ENCODE measurements at places on chromosomes 5 and 9.

DNA sequence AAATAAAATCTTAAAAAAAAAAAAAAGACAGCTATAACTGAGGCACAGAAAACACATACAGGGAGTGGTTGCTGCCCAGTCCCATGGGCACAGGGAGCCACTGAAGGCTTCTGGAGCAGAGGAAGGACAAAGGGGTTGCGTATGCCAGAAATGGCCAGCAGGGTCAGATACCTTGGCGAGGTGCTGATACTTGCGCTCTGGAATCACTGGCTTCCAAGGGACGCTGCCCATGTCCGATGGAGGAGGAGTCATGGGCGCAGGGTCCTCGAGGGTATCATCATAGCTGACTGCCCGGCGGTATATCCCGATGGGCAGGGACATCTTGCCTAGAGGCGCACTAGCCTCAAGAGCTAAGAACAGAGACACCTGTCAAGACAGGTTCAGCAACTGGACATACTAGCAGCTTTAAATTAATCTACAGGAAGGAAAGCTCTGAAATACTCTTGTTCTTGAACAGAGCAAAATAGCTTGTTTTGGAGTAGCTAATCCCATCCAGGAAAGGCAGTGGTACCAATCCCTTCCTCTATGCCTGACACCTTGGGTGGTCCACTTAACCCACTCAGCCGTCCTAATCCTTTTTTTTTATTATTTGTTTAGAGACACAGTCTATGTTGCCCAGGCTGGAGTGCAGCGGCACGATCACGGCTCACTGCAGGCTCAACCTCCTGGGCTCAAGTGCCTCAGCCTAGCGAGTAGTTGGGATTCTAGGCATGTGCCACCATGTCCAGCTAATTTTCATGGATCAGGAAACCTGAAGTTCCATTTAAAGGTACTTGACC lies 6.0 kb downstream of the KIAA1191 start:
- DNase-seq = no peak

DNA sequence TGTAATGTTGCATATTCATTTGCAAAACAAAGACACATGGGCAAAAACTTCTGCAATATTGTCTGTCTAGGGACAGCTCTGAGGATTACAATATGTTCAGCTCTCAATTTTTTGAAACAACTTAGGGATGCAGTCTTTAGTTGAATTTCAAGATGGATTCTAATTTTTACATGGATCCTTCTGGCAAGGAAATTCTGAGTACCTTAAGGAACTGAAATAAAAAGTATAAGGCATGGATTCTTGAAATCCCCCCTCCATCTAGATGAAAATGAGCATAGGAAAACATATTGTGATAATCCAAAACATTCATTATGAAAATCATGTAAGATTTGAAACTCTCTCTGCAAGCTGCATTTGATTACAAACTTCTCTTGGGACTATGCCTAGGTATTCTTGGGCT lies 568.6 kb downstream of the CETN3 start:
- DNase-seq = no peak

DNA sequence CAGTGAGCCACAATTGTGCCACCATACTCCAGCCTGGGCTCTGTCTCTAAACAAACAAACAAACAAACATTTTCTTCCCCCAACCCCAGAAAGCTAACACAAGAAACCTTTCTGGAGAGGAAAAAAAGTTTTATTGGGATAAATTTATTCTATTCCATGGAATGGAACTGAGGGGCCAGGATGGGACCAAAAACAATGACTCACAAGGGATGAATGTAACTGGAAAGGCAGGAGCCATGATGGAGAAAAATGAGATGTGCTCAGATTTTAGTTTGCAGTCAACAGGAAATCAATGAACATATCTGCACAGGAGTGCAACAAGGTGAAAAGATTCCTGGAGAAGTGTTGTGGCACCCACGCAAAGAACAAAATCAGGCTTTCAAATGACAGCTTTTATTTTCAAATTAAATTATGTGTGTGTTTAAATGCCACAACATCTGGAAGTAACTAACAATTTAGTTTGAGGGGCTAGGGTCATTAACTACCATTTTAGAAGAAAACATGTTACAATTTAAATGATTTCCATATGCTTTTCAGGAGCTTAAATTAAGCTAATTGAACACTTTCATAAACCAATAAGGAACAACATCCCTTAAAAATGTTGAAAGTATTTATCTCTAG lies 208.6 kb downstream of the TSSK1B start:
- DNase-seq = no peak

DNA sequence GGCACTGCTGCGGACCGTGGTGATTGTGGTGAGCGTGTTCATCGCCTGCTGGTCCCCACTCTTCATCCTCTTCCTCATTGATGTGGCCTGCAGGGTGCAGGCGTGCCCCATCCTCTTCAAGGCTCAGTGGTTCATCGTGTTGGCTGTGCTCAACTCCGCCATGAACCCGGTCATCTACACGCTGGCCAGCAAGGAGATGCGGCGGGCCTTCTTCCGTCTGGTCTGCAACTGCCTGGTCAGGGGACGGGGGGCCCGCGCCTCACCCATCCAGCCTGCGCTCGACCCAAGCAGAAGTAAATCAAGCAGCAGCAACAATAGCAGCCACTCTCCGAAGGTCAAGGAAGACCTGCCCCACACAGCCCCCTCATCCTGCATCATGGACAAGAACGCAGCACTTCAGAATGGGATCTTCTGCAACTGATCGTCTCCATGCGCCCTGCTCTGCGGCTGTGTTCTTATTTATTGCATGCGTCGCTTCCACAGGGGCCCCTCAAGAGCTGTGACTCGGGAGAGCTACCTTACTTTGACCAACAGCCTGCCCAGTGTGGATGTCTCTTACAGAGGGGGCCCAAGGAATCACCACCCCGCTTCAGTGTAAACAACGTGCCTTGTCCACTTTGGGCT lies 10.8 kb downstream of the S1PR3 start:
- no peak for DNase-seq

- no peak for DNase-seq
Observed at GRCh38 chr5:154076240-154076922, 37.6 kb downstream of the MFAP3 start.

DNA sequence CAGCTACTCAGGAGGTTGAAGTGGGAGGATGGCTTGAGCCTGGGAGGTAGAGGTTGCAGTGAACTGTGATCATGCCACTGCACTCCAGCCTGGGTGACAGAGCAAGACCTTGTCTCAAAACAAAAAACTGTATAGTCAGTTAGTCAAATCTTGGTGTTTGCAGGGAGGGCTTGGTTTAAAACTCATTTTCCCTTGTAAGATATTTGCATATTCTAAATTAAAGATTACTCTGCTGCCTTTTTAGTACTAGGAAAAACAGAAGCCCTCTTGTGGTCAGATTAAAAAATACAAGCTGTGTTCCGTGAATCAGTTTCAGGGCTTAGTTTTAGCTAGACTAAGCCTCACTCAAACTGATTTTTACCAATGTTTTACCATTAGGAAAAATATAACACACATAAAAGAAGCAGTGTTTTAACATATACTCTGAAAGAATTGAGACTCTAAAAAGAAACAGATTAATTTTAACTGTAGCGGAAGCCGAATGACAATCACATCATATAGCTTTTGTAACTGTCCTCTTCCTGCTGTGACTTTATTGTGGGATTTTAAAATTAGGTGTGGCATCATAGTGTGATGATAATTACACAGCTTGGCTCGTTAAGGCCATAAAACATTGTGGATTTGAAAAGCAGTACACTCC lies 84.9 kb upstream of the BASP1 start:
- no peak for DNase-seq

GRCh38 chr9:84677080-84677479 lies 7.6 kb downstream of the NTRK2 start:
- no peak for DNase-seq

DNA sequence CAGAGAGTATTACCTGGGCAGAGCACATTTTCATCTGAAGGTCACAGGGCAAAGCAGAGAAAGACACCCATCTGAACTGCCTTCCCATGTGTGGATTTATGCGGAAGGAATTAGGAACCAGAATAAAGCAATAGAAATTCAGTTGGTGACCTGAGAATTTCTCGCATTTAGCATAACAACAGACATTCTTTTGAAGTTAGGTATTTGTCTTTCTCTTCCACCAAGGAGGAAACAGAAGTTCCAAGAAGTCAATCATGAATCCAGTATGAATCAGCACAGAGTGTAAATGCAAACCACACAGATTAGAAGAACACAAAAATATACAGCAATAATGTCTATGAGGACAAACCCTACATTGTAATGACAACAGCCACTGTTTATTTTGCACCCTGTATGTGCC lies 515.2 kb upstream of the BRINP1 start:
- no peak for DNase-seq

GRCh38 chr9:96557921-96558320 lies 61.7 kb downstream of the CDC14B start:
- DNase-seq = no peak

DNA sequence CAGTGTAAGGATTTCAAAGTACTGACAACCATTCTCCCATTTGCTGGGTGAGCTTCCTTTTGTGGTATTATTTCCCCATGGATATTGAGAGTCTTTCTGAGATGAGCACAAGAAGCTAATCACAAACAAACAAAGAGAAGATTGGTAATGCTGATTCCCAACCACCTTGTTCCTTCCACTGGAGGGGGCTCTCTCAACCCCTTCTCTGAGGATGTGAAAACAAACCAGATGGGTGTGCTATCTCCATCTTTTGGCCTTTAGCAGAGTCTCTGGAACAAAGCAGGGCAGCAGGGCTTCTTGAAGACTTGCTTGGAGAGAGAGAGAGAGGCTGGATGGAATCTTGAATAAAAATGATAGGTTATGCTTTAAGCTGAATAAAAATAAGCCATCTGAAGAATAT lies 576.7 kb upstream of the ZNF462 start:
- DNase-seq = no peak

GRCh38 chr5:74673011-74673790 lies 11.8 kb upstream of the HEXB start:
- no peak for DNase-seq

DNA sequence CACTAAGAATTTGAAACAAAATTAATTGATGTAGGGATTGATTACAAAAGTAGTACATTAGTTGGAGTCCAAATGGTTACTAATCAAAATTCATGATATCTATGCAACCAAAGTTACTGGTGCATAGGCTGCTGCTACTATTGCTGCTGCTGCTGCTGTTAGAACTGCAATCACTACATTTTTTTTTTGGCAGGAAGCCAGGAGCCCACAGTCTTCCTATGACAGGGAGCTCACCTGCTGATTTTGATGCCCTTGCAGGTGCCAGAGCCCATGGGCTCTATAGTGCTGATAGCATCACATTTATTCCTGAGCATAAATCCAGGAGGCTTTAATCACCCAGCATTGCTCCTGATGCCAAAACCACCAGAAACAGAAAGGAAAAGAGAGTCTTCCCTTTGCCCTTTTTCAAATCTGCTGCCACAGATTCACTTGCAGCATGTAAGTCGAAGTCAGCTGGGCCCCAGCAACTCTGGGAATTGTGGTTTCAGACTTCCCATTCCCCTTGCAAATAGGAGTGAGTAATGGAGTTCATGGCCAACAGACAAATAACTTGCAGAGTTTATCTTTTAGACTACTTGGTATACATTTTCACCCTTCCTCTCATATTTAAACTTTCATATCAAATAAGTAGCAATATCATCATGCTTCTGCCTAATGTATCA lies 17.6 kb downstream of the SLCO6A1 start:
- DNase-seq = no peak

DNA sequence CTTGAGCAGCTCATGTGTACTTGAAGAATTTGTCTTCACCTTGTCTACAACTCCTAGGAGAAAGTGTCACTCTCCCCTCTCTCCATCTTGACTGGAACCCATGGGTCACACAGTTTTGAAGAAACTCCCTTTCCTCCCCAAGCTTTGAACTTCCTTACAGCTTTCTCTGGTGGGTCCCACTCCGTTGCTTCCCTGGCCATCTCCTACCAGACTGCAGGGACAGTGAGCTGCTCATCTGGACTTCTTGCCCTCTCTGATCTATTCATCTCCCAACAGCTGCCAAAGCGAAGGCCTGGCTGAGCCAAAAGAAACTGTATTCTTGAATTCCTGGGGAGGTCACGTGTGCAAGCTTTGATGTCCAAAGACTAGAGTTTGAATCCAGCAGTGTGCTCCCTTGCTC lies 22.7 kb upstream of the CXCL14 start:
- DNase-seq = no peak

DNA sequence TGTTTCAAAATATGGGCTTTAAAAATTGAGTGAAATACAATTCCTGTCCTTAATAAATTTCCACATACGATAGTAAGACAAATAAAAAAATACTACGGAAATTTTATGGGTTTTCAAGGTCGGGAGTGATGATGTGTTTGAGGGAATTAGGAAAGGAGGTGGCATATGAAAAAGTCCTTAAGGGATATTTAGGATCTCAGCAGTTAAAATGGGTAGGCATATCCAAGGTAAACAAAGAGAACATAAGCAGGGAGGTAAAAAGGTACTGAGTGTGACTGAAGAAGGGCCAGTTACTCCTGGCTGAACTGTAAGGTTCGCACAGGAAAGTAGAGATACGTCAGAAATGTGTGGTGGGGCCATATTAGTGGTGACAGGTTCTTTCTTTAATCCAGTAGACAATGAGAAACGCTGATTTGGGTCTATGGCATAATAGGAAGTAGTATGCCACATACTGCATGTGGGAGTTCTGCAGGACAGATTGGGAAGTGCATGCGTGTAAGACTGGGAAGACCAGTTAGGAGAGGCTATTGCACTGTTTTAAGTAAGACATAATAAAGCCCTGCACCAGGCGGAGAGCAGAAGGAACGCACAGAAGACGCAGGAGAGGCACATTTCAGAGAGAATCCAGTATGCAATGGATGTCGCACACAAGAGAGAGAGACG lies 937 bp upstream of the HMGCR start:
- DNase-seq = no peak

GRCh38 chr5:11854936-11855335 lies 49.3 kb downstream of the CTNND2 start:
- DNase-seq = no peak

GRCh38 chr9:131272212-131272611 lies 4.1 kb downstream of the FAM78A start:
- DNase-seq = no peak

GRCh38 chr5:157390551-157391297 lies 69.3 kb upstream of the NIPAL4 start:
- no peak for DNase-seq

GRCh38 chr9:121561385-121562222 lies 62.0 kb upstream of the GGTA1 start:
- DNase-seq = no peak

DNA sequence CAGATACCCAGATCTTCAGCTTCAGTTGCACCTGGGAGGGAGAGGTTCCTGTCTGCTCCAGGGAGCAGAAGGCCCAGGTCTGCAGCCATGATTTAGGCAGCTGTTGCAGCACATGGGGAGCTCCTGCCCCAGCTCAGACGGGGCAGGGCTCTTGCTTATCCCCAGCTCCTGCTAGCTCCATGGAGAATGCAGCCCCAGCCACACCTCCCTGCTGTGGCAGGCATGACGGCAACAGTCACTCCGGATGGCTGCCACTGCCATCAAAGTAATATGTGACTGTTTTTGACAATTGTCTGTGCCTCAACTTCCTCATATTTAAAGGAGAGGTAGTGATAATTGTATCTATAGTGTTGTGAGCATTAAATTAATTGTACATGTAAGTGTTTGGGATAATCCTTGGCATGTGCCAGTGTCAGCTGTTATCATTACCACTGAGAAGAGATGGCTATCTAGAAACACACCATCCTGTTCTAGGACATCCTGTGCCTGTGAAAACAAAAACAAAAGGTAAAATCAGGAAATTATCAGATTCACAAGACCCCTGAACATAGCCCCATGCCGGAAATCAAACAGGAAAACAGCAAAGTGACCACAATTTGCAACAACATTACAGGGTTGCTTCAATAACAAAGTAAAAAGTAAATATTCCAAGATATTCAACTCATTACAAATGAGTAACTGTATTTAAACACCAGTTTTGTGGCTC lies 1048.8 kb upstream of the ACO1 start:
- no peak for DNase-seq

- no peak for DNase-seq
Observed at GRCh38 chr5:156838961-156839360, 11.1 kb upstream of the PPP1R2B start.
